ENCODE measurements at places on chromosomes 13 and 19.
A peak's percentile ranks its signal among the peaks of the same experiment; 100 is the strongest.

GRCh38 chr13:35784286-35784951 lies 307.9 kb upstream of the MAB21L1 start:
- no peak for DNase-seq

DNA sequence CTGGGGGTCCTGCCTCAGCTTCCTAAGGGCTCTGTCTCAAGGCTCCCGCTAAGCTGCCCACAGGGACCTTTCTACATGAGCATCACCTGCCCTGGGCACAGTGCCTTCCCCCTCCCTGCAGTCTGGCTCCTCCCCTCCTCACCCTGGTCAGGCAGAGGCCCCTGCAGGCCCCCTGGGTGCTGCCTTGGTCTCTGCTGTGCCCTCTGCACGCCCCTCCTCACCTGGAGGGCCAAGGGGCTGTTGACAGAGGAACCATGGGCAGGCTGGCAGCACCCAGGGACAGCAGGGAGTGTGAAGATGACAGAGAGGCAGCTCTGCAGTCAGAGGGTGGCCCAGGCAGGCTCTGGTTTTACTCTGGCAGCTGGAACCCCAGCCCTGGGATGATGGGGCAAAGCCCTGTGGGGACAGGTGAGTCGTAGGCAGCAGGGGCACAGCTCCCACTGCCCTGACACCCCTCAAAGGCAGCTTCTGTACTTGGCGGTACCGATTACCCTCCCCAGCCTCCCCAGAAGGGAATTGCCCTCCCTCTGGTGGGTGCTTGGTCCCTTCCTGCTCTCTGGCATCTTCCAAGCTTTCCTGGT lies 43.1 kb downstream of the SUGP2 start:
- no peak for DNase-seq

- DNase-seq: no peak
Measured at GRCh38 chr13:95902741-95903140, 150.5 kb downstream of the UGGT2 start.

DNA sequence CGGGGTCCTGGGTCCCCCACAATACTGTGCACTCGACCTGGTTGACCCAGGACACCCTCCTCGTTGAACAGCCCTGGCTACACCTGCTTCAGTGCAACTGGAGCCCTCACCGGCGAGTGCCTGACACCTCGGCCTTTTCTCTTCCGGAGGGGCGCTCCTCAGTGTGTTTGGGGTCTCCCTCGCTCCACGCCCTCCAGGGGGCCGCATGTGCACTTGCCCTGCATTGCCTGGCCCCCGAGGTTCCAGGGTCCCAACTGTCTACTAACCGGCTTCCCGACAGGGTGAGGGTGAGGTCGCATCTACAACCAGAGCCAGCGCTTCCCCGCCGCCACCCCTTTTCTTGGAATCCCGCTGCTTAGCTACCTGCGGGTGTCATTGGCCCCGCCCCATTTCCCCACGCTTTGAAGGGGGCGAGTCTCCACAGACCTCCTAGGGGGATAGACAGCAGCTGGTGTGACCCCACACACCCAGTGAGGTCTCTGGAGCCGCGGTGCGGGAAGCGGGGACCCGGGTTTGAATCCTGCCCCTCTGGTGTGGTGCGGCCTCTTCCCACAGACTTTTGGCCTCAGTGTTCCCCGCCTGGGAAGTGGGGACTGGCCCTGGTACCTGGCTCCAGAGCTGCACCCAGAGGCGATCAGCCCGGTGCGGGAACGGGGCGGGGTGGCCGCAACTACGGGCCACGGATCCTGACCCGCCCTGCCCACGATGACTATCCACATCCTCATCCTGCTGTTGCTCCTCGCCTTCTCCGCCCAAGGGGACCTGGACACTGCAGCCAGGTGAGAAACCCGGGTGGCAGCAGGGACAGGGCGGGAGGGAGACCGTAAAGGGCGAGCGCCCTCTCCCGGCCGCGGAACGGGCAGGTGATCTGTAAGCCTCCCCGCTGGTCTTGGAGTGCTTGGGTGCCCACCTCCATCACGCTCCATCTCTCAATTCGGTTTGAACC lies at the start of gene ADM5:
TSS of gene ADM5 (plus strand) at position 462 of the 946 bp plus-strand sequence. CDS start at position 706, 244 bp downstream.
- no peak for DNase-seq

- DNase-seq: no peak
Measured at GRCh38 chr19:33832633-33833032, 36.0 kb downstream of the KCTD15 start.

- DNase-seq: no peak
Measured at GRCh38 chr19:39740395-39740794, 2.6 kb upstream of the CLC start.

DNA sequence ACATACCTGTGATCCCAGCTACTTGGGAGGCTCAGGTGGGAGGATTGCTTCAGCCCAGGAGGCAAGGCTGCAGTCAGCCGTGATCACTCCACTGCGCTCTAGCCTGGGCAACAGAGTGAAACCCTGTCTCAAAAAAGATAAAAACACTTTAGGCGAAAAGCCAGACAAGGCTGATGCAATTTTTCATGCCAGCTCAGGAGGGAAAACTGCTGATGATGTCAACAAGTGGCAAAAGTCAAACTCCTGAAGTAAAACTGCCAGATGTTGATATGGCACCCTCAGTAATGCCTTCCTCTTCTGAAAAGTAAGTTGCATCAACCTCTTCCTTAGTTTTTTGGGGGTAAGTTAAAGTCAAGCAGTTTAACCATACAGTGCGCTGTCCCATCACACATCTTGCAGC lies 15.6 kb downstream of the ZNF599 start:
- DNase-seq: no peak

GRCh38 chr19:646779-647565 lies 7.3 kb downstream of the FGF22 start:
- DNase-seq: no peak

DNA sequence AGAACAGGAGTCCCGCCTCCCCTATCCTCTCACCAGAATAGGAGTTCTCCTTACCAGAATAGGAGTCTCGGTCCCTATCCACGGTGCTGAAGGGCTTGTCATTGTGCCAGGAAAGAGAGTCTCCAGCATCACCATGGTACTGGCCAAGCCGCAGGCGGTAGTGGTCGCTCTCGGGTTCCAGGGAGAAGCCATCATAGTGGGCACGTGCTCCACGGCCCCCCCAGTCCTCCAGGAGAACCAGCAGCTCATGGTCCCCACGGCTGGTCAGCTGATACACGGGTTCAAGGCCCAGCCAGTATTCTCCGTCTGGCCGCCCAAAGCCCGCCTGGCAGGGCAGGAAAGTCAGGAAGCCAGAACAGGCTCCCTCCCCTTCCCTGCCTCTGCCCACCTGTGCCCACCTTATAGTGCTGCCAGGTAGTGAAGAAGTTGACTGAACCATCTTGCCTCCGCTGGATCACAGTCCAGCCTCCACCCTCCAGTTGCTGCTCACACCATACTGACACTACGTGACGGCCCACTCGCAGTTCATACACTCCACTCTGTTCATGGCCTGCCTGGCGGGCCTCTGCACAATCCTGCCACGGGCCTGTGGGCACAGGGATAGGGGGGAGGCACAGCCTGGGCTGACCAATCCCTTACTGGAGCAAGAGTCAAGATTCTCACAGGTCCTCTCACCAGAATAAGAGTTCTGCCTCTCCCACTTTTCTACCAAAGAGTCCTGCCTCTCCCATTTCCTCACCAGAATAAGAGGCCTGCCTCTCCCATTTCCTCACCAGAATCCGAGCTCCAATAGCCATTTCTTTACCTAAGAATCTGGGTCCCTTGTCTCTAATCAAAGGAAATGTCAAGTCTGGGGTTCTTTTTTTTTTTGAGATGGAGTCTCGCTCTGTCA lies 7.4 kb downstream of the SHFL start:
- no peak for DNase-seq

DNA sequence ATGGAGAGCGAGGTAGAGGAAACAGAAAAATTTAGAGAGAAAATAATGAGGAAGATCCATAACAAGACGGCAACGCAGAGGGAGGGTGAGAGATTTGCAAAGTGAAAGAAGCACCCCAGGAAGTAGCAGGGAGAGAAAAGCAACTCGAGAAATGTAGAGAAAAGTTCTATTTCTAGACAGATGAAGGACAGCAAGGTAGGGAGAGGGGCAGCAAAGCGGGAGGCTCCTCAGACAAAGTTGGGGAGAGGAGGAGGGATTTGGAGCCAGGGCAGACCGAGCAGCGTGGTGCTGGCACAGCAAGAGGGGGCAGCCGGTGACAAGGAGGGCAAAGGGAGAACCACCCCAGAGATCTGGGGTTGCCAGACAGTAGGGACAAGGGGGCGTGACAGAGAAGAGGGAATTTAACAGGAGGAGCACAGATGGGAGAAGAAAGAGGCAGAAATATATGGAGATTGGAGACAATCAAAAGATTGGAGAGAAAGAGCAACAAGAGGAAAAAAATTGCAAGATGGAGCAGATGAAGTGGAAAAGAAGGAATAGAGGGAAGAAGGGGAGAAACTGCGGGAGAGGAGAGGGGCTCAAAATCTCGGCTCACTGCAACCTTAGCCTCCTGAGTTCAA lies 989 bp downstream of the ZNF766 start:
- DNase-seq: no peak

- peak; percentile 41 for DNase-seq
Measured at GRCh38 chr19:44689290-44690130, 9.4 kb upstream of the CEACAM16 start.

- DNase-seq: no peak
Measured at GRCh38 chr13:45926741-45927140, 75.2 kb upstream of the SIAH3 start.

DNA sequence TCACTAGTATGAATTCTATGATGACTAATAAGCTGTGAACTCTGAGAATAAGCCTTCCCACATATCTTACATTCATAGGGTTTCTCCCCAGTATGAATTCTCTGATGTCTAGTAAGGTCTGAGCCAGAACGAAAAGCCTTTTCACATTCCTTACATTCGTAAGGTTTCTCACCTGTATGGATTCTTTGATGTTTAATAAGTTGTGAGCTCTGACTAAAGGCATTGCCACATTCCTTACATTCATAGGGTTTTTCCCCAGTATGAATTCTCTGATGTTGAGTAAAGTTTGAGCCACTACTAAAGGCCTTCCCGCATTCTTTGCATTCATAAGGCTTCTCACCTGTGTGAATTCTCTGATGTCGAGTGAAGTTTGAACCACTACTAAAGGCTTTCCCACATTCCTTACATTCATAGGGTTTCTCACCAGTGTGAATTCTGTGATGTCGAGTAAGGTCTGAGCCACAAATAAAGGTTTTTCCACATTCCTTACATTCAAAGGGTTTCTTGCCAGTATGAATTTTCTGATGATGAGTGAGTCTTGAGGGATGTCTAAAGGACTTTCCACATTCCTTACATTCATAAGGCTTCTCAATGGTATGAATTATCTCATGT lies 30.7 kb upstream of the ZFP82 start:
- no peak for DNase-seq

DNA sequence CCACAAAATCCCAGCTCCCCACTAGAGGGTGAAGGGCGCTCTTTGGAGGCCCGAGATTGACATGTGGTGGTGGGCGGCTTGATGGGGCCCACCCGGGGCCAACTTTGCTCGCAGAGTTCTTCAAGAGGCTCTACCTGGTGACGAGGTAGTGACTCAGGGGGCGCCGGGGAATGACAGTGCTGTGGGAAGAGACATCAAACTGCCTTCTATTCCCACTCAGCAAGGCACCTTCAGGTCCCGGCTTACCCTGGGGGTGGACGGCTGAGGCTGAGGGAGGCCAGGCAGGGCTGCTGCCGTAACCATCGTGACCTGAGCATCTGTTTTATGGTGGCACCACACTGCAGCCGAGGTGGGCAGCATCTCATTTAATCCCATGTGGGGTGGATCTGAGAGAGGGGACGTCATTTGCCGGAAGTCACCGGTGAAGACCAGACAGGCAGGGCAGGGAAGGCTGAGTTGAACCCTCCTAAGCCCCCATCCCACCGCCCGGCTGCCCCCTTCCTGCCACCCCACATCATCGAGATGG lies 1.6 kb downstream of the LINGO3 start:
- no peak for DNase-seq

- DNase-seq: no peak
Measured at GRCh38 chr19:4556597-4557127, 2.8 kb downstream of the SEMA6B start.

GRCh38 chr19:27776524-27776923 lies 1436.4 kb downstream of the UQCRFS1 start:
- DNase-seq: no peak

GRCh38 chr13:76795701-76796695 lies 90.2 kb downstream of the KCTD12 start:
- no peak for DNase-seq
